ENCODE measurements at places on chromosomes 1 and 21.

GRCh38 chr1:177274687-177275211 lies 104.0 kb downstream of the BRINP2 start:
- ATAC-seq = no peak

- ATAC-seq = no peak
Observed at GRCh38 chr1:30447080-30447479, 276.3 kb downstream of the MATN1 start.

DNA sequence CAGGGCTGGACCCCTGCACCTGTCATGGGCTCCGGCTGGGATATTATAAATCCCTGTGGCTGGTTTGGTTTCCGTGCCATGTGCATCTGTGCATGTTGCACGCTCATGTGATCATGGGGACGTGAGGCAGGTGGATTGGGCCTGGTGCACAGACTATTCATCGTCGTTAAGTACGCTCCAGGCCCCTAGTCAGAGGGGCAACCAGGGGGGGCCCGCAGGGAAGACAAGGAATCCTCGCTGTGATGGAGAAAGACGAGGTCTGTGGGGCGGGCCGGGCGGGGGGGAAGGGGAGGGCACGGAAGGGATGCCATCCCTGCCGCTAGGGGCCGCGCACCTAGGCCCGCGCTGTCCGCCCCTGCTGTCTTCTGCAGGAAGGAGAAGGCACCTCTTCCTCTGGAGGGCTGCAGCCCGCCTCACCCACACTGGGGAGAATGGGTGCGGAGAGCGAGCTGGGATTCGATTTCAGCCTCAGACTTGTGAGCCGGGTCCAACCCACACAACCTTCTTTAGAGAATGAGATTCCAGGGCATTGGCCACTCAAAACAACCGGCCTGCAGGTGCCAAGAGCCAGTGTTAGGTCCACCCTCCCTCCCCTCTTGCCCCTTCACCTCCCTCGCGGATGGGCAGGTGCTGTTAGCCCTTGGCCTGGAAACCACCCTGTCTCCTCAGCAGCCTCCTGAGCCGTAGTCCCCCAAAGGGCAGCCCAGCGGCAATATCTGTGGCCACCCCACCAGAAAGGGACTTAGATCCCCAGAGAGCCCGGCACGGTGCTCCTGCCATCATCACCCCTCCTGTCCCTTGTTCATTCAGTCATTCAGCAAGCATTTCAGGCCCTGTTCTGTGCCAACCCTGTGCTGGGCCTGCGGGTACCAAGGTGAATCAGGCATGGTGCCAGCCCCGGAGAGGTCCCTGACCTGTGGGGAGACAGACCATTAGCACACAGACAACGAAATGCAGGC lies 950 bp upstream of the LRP8 start:
- ATAC-seq = no peak

DNA sequence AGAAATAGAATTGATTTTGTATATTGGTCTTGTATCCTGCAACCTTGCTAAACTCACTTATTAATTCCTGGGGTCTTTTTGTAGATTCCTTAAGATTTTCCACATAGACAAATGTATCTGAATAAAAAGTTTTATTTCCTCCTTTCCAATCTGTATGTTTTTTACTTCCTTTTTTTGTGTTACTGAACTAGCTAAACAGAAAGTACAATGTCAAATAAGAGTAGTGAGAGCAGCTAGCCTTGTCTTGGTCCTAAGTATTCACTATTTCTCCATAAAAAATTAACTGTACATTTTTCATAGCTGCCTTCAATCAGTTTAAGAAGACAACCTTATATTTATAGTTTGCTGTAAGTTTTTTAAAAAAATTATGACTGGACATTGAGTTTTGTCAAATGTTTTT lies 74.9 kb downstream of the FASLG start:
- ATAC-seq = no peak

DNA sequence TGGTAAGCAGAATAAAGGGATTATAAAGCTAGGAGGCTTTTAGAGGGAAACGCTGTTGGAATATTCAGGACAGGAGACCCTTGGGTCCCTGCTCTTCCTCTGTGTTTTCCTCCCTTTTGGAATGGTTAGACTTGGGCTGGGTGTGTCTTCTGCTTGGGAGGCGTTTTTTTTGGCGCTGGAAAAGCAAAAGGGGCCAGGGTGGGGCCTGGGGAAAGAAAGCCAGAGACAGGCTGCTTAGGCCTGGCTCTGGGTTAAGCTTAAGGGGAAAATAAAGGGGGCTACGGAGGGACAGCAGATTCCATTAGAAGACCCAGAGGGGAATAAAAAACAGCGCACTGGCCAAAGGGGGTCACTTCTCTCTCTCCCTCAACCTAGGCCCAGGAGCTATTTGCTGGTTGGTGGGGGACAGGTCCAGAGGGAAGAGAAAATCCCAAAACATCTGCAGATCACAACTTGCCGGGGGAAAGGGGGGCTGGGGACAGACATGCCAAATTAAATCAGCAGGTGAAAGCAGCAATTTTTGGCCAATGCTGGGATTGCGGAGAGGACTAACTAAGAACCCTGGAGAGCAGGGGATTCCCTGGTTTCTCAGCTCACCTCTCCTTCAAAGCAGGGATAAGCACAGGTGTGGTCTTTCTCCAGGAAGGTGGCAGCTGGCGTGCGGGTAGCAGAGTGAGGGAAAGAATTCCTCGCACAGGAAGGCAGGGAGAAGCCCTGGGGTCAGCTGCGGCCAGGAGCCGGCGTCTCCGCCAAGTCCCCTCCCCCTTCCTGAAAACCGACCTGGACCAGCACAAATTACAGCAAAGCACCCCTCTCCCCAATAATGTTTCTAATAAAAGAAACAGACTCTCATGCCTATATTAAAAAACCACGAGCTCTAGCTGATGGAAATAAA lies 82.2 kb upstream of the AK4 start:
- ATAC-seq = no peak

DNA sequence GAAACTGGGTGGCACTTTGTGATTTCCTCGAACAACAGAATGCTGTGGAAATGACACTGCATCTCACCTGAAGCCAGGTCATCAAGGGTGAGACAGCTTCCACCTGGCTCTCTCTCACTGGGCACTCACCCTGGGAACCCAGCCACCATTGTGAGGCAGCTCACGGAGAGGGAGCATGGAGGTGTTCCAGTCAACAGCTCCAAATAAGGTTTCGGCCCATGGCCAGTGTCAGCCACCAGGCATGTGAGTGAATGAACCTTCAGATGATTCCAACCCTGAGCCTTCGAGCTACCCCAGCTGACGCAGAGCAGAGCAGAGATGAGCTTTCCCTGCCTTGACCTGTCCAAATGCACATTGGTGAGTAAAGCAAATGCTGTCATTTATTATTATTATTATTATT lies 58.1 kb downstream of the SYDE2 start:
- ATAC-seq = no peak

GRCh38 chr1:85325920-85326319 lies 49.5 kb upstream of the BCL10 start:
- no peak for ATAC-seq

DNA sequence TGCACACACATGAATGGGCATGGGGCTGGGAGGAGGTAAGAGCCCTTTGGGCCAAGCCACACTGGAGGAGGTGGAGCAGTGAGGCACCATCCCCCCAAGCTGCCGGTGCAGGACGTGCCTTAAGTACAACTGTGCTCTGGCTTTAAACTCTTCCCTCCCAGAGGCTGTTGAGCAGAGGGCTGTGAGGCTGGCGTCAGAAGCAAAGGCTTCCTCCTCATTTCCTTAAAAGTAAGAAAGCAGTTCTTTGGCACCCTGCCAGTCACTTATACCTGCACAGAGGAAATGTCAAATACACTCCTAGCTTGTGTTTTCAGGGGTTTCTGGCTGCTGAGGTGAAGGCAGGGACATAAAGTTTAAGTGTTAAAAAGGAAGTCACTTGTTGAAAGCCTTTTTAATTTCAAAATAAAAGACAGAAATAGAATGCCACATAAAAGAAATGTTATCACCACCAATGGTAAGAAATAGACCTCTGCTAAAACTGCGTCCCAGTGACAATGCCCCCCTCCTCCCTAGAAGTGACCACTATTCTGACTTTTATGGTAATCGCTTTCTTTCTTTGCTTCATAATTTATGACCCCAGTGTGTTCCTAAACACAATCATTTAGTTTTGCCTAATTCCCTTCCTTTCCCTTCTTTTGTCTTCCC lies 33.0 kb downstream of the LAMC2 start:
- ATAC-seq = peak; percentile 20

- no peak for ATAC-seq
Observed at GRCh38 chr1:14932034-14932638, 221.4 kb upstream of the TMEM51 start.

DNA sequence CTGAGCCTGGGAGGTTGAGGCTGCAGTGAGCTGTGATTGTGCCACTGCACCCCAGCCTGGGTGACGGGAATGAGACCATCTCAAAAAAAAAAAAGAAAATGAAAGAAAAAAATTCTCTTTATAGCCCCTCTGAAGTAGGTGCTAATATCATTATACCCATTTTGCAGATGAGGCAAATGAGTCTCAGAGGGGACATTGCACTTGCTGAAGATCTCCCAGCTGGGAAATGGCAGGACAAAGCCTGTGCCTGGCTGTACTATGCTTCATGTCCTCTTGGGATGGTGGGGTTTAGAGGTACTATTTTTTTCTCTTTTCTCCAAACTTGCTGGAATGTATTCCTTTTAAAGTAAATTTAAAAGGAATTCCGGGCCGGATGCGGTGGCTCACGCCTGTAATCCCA lies 1.6 kb downstream of the SMPDL3B start:
- no peak for ATAC-seq

DNA sequence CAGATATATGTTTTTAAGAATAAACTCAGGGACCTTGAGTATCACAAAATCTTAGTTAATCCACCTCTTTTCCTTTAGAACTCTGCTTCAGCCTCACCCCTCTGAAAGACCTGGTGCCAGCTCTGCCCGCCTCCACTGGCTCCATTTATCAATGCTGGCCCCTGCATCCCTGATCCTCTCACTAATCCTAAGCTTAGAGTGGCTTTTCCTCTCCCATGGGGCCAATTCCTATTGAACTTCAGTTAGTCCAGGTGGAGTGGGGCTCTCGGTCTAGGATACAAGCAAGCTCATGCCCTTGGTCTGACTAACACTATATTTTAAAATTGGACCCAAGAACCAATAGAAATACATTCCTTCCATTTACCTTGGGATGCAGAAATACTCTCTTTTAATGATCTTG lies 87.0 kb downstream of the RGS7 start:
- ATAC-seq = no peak

DNA sequence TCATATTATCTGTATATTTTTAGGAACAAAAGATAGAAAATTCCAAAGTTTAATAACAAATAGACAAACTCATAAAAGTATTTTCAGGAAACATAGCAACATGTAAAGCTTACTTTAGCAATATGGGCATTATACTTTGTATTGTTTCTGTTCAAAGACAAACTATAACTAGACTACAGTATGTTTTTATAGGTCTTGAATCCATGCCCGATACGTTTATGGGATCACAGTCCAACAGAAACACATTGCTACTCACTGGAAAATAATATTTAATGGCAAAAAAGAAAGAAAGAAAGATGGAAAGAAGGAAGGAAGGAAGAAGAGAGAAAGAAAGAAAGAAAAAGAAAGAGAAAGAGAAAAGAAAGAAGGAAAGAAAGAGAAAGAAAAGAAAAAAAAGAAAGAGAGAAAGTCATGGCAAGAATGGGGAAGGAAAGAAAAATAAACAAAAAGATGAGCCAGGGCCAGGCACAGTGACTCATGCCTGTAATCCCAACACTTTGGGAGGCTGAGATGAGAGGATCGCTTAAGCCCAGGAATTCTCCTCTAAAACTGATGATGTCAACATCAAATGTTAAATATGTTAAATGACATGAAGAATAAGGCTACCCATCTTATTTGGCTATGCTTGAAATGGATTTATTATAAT lies 32.7 kb downstream of the TM2D1 start:
- ATAC-seq = no peak

DNA sequence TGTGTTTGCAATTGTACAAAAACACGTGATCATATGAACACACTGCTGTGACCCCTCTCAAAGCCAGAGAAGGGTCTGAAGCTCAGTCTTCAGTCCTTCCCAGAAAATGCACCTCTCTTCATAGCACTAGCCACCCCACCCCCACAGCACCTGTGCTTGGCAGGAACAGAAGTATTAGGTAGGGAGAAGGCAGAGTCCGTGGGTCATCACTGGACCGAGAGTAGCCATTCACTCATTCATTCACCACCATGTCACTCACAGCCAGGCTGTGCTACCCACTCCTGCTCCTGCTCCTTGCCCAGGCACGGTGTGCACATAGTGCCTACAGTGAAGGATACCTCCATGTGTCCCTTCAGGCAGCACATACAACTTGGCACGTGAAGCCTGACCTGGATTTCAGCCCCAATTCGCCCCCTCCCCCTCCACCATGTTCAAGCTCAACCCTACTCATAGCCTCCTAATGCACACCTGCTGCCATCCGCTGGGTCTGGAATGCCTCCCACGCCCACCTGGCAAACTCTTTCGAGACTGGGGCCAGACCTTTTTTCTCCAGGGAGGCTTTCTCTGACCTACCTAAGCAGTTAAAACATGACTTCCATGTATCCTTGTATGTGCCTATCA lies 81.9 kb upstream of the GALNT2 start:
- ATAC-seq = no peak

GRCh38 chr1:109765896-109766615 lies 2.3 kb upstream of the EPS8L3 start:
- no peak for ATAC-seq

DNA sequence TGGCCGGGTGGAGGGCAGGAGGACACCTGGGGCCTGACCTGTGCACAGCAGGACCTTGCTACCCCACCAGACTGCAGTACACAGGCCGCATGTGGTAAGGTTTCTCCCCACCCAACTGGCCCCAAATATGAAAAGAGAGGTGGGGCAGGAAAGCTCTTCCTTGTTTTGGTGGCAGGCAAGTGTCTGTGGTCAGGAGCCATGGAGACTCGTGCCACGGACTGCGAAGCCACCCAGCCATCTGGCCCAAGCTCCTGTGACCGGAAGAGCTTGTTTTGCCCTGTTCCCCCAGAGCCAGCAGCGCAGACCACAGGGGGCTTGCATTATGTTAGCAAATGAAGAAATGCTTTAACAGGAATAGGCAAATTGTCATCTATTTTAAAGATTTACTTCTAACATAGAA lies 54.9 kb downstream of the OLIG1 start:
- no peak for ATAC-seq

DNA sequence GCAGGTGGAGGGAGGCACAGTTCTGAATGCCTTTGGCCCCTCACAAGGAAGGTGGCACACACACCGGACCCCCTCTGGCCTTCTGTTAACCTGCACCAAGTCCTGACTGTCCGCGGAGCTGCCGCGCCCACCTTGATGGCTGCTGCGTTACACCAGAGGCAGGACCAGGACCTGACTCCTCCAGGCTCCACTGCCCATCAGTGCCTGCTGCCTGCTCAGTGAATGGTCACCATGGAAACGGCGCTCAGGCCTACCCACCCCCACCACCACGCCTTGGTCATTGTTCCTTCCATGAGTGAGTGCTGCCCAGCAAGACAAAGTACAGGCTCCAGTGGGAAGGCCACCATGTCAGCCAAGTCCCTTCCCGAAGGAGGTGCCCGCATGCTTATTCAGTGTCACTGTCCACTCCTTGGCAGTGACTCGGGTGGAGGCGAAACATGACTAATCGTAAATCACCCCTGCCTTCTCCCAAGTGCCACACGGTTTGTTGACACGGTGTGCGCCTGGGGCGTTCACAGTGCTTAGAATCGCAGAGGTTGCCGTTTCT lies 57.3 kb downstream of the SLC37A1 start:
- ATAC-seq = no peak

GRCh38 chr1:47924270-47925048 lies 72.7 kb downstream of the TRABD2B start:
- ATAC-seq = no peak

GRCh38 chr1:9542430-9542829 lies 3.2 kb downstream of the SLC25A33 start:
- no peak for ATAC-seq

- ATAC-seq = no peak
Observed at GRCh38 chr1:234611847-234612351, 1.9 kb upstream of the IRF2BP2 start.

- no peak for ATAC-seq
Observed at GRCh38 chr1:16082283-16083038, 9.0 kb upstream of the FAM131C start.
